ENCODE measurements at places on chromosomes 6 and 20. TPM values are rescaled to one million over a fixed set of nuclear protein-coding genes. Genes with fewer than 3 reads are reported as not detected.

MRAP2 gene
- total RNA-seq: not detected

TFAP2C gene
- not detected for total RNA-seq

C20orf141 gene
- total RNA-seq: not detected

COQ3 gene
- 1.7 TPM for total RNA-seq

PACRG gene
- total RNA-seq: 1.6 TPM

ACSS1 gene
- total RNA-seq: 33.1 TPM

FAM83D gene
- 2.1 TPM for total RNA-seq

PRKN gene
- total RNA-seq: 8.3 TPM

CPNE5 gene
- total RNA-seq: 16.0 TPM

All from T-helper 17 cell (primary cell).